Activated CD4-positive, alpha-beta T cell treated with anti-CD3 and anti-CD28 coated beads, Interleukin-2, amount 10 ng/mL, durations not matched to agents 24 days and 14 days (primary cell): ENCODE measurements at places on chromosomes 3 and 15. TPM values are rescaled to one million over a fixed set of nuclear protein-coding genes. Genes with fewer than 3 reads are reported as not detected.
A peak's percentile ranks its signal among the peaks of the same experiment; 100 is the strongest.

DNA sequence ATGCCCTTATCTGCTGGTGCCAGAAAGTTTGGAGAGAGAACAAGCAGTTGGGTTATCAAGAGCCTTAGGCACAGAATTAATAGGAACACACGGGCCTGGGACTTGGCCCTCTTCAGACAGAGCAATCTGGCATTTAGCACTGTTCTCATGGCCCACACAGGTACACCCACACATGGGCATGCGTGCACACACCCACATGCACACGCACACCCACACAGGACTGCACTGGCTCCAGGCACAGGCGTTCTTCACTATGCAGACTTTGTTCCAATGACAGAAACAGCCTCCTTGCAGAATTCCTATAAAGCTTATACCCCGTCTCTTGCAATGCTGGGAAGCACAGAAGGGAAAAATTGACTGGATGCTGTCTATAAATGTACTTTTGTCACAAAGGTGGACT lies 36.3 kb downstream of the TMEM44 start:
- H3K27ac ChIP-seq: no peak overlapping the region
- no peaks in the 10 kb centered on the region for H3K36me3 ChIP-seq
- H3K4me3 ChIP-seq: no peak overlapping the region
- H3K4me1 ChIP-seq: peaks cover 3% of the 10 kb centered on the region
- H3K27me3 ChIP-seq: no peaks in the 10 kb centered on the region

The LSG1 gene
- total RNA-seq: 59.0 and 60.2 TPM in 2 replicates

GRCh38 chr15:40222131-40222530 lies 16.7 kb upstream of the PAK6 start:
- peaks cover 16% of the 10 kb centered on the region for H3K4me1 ChIP-seq
- no peak for DNase-seq
- H3K27ac ChIP-seq: no peak overlapping the region
- peaks cover 47% of the 10 kb centered on the region for H3K36me3 ChIP-seq
- no peak overlapping the region for H3K4me3 ChIP-seq
- no peaks in the 10 kb centered on the region for H3K27me3 ChIP-seq

The GLDN gene
- not detected in 2 replicates for total RNA-seq

The ACTRT3 gene
- total RNA-seq: 0.85 and 1.1 TPM in 2 replicates

The TRANK1 gene
- 2.1 and 2.3 TPM in 2 replicates for total RNA-seq

GRCh38 chr3:103170651-103171050 lies 735.8 kb downstream of the ZPLD1 start:
- H3K4me3 ChIP-seq: no peak overlapping the region
- no peaks in the 10 kb centered on the region for H3K27me3 ChIP-seq

The LRRC31 gene
- not detected in 2 replicates for total RNA-seq

The EPHB3 gene
- total RNA-seq: 0.05 TPM in 1 of 2 replicates, not detected in the other

DNA sequence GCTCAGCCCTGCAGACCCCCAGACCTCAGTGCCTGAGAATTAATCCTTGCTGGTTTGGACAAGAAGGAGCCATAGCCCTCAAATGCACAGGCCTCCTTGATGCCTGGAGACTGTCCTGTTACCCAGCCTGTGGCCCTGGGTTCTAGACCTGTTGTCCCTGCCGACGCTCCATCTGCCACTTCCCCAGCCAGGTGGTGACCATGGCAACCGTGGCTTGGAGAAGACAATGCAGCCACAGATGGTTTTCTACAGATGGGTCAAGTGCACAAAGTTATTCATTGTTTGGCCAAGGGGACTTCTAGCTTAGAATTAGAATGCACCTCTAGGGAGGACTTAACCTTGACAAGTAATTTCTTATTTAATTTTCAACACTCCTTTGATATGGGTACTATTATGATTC lies 297.1 kb downstream of the UACA start:
- no peak for DNase-seq
- no peak overlapping the region for H3K4me3 ChIP-seq
- H3K27me3 ChIP-seq: peaks cover 76% of the 10 kb centered on the region
- H3K4me1 ChIP-seq: peaks cover 12% of the 10 kb centered on the region

DNA sequence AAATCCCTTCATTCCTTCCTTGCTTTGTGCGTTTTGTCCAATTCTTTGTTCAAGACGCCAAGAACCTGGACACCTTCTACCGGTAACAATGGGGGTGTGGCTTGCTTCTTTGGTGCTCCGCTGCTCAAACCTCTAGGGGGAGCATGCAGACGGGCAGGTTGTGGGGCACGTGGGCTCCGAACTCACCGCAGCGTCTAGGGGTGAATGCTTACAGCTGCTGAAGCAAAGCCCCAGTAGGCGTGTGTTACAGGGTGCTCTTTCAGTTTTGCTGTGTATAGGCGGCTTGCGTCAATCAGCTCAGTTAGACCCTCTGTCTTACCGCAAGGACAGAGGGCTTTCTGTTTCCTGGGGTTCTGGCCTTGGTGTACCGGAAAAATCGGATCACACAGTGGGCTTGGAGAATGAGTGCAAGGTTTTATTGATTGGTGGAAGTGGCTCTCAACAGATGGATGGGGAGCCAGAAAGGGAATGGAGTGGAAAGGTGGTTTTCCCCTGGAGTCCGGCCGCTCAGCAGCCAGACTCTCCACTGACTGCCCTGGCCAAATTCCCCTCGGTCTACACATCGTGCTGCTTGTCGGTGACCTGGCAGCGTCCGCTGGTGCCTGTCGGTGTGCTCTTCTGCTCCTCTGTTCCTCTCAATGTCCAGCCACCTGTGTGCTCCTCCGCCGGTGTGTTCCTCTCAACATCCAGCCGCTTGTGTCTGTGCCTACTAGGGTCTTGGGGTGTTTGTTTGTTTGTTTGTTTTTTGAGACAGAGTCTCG lies 1.2 kb upstream of the LRRC34 start:
- H3K4me1 ChIP-seq: peaks cover 32% of the 10 kb centered on the region
- H3K27me3 ChIP-seq: peaks cover 25% of the 10 kb centered on the region
- peak overlapping the region; percentile 91 for H3K27ac ChIP-seq
- peak overlapping the region; percentile 92 for H3K4me3 ChIP-seq

- no peak overlapping the region for H3K27ac ChIP-seq
- no peaks in the 10 kb centered on the region for H3K4me1 ChIP-seq
- no peaks in the 10 kb centered on the region for H3K36me3 ChIP-seq
- H3K4me3 ChIP-seq: no peak overlapping the region
Observed at GRCh38 chr3:153513236-153513635, 351.2 kb downstream of the RAP2B start.

The ASB14 gene
- total RNA-seq: not detected in 2 replicates

GRCh38 chr3:40382617-40382979 lies 4.4 kb upstream of the ENTPD3 start:
- H3K36me3 ChIP-seq: no peaks in the 10 kb centered on the region
- no peak for DNase-seq
- peaks cover 16% of the 10 kb centered on the region for H3K27me3 ChIP-seq
- H3K4me3 ChIP-seq: no peak overlapping the region

DNA sequence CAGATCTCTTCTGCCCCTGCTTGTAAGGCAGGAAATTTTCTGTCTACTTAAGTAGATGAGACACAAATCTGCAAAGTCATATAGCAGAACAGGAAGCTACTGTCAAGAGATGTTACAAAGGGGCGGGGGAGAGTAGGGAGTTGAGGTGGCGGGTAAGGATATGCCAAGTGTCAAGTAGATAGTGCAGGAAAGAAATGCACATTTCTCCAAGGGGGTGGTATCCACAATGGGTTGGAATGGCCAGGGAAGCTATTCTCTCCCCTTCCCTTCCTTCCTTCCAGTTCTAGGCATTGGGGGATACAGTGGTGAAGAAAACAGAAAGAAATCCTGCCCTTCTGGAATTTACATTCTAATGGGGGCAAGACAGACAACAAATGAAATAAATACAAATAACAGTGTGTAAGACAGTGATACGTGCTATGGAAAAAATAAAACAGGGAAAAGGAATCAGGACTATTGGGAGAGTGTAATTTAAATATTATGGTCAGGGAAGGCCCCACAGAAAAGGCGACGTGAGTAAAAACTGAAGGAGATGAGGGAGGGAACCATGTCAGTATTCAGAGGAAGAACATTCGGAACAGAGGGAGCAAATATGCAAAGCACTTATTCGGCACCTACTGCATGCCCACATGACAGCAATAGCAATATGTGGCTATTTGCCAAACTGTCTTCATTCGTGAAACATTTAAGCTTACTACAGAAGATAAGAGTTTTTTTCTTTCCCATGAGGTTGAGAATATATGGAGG lies 42.8 kb upstream of the RNU6-1 start:
- H3K4me3 ChIP-seq: no peak overlapping the region
- H3K27me3 ChIP-seq: peaks cover 21% of the 10 kb centered on the region
- H3K36me3 ChIP-seq: no peaks in the 10 kb centered on the region
- peak overlapping the region; percentile 34 for H3K27ac ChIP-seq
- DNase-seq: peak; percentile 63
